ENCODE measurements at places on chromosomes 13 and 19. TPM values are rescaled to one million over a fixed set of nuclear protein-coding genes. Genes with fewer than 3 reads are reported as not detected.

GRCh38 chr19:39867133-39867532 lies 21.0 kb upstream of the FBL start:
- H3K27ac ChIP-seq, result peak overlapping the region; percentile 2

DNA sequence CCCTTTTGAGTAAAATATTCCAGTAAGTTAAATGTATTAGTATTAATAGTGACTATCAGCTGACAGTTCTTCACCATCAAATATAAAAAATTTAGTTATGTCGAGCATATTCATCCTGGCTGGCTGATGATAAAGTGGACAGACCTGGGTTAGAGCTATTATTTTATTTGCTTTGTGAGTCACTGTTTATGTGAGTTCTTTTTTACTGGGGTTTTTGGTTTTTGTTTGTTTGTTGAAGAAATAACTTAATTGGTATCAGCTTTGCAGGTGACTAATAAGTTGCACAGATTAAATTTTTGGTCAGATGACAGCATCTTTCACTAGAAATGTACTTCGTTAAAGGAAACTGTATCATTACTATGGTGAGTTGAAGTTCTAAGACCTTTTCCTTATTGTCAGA lies 224.7 kb downstream of the GGACT start:
- peaks cover 4% of the 10 kb centered on the region for H3K36me3 ChIP-seq
- no peaks in the 10 kb centered on the region for H3K4me1 ChIP-seq
- no peak overlapping the region for H3K27ac ChIP-seq
- no peak overlapping the region for H3K4me3 ChIP-seq
- DNase-seq, result no peak

- no peaks in the 10 kb centered on the region for H3K27me3 ChIP-seq
- H3K27ac ChIP-seq, result no peak overlapping the region
- no peak overlapping the region for H3K4me3 ChIP-seq
- DNase-seq, result no peak
- H3K4me1 ChIP-seq, result no peaks in the 10 kb centered on the region
- H3K36me3 ChIP-seq, result no peaks in the 10 kb centered on the region
These were observed 2.9 kb downstream of the SLC7A9 start for GRCh38 chr19:32866564-32867265.

DNA sequence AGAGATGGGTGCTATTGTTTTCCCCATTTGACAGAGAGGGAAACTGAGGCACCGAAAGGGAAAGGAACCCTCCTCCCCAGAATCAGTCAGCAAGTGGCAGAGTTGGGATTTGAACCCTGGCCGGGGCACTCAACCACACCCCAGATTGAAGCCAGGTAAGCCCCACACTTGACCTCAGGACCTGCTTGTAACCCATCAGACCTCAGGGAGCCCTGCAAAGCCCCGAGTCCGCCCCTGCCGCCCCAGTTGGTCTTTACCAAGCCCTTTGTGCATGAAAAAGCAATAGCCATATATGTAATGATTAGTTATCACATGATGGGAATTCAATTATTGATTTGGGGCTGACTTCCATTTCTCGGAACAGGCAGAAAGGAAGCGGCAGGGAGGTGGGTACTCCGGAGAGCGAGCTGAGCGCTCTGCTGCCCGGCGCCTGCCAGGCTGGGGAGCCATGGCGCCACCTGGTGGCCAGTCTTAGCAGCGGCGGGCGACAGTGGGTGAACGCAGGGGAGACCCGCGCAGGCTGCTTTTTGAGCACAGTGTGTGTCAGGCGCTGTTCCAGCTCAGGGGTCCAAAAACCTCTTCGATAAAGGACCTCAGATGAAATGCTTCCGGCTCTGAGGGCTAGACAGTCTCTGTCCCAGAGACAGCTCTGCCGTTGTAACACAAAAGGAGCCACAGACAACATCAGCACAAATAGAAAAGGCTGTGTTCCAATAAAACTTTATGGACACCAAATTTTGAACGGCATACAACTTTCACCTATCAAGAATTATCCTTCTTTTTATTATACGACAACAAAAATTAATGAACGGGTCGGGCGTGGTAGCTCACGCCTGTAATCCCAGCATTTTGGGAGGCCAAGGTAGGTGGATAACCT lies 82.9 kb upstream of the CACNA1A start:
- H3K27me3 ChIP-seq, result peaks cover 4% of the 10 kb centered on the region
- no peaks in the 10 kb centered on the region for H3K36me3 ChIP-seq
- no peak overlapping the region for H3K27ac ChIP-seq

GRCh38 chr19:48350856-48351255 lies 12.9 kb downstream of the TMEM143 start:
- no peak overlapping the region for H3K27ac ChIP-seq
- H3K4me1 ChIP-seq, result peaks cover 7% of the 10 kb centered on the region
- H3K4me3 ChIP-seq, result no peak overlapping the region
- no peaks in the 10 kb centered on the region for H3K27me3 ChIP-seq

GRCh38 chr13:113419531-113420193 lies 33.6 kb downstream of the ADPRHL1 start:
- no peaks in the 10 kb centered on the region for H3K4me1 ChIP-seq
- H3K27me3 ChIP-seq, result no peaks in the 10 kb centered on the region
- no peaks in the 10 kb centered on the region for H3K36me3 ChIP-seq
- no peak overlapping the region for H3K27ac ChIP-seq

DNA sequence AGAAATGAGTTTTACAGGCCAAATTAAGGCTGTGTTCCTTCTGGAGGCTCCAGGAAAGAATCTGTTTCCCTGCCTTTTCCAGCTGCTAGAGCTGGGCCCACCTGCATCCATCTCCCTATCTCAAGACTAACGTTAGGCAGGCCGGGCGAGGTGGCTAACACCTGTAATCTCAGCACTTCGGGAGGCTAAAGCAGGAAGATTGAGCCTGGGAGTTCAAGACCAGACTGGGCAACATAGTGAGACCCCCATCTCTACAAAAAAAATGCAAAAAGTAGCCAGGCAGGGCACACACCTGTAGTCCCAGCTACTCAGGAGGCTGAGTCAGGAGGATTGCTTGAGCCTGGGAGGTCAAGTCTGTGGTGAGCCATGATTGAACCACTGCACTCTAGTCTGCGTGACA lies 14.6 kb downstream of the HIF3A start:
- no peak for DNase-seq
- H3K4me3 ChIP-seq, result no peak overlapping the region
- no peaks in the 10 kb centered on the region for H3K36me3 ChIP-seq
- H3K4me1 ChIP-seq, result no peaks in the 10 kb centered on the region
- no peaks in the 10 kb centered on the region for H3K27me3 ChIP-seq
- H3K27ac ChIP-seq, result no peak overlapping the region

- no peak overlapping the region for H3K4me3 ChIP-seq
- H3K27ac ChIP-seq, result no peak overlapping the region
- peaks cover 11% of the 10 kb centered on the region for H3K4me1 ChIP-seq
- peaks cover 7% of the 10 kb centered on the region for H3K27me3 ChIP-seq
- no peaks in the 10 kb centered on the region for H3K36me3 ChIP-seq
These were observed 265.2 kb downstream of the KCNRG start for GRCh38 chr13:50280441-50280937.

DNA sequence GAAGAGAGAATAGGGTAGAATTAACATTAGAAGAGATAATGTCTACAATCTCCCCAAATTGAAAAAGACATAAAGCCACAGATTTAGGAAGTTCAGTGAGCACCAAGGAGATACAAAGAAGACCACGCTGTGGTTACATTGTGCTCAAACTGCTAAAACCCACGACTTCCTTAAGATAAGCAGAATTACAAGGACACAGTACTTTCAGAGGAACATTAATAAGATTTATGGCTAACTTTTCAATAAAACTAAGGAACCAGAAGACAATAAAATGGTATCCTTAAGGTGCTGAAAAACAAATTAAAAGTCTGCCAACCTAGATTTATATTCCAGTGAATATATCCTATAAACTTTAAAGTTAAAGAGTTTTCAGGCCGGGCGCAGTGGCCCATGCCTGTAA lies 7.4 kb upstream of the IL17D start:
- no peak overlapping the region for H3K4me3 ChIP-seq
- H3K36me3 ChIP-seq, result no peaks in the 10 kb centered on the region
- peaks cover 21% of the 10 kb centered on the region for H3K27me3 ChIP-seq
- no peak overlapping the region for H3K27ac ChIP-seq

- DNase-seq, result no peak
- H3K4me1 ChIP-seq, result peaks cover 9% of the 10 kb centered on the region
- no peaks in the 10 kb centered on the region for H3K27me3 ChIP-seq
- no peak overlapping the region for H3K27ac ChIP-seq
- H3K36me3 ChIP-seq, result no peaks in the 10 kb centered on the region
- H3K4me3 ChIP-seq, result no peak overlapping the region
These were observed 4.8 kb upstream of the UCHL3 start for GRCh38 chr13:75544681-75545330.

GRCh38 chr13:111202745-111203144 lies 87.6 kb downstream of the ARHGEF7 start:
- peak overlapping the region; percentile 45 for H3K27ac ChIP-seq
- peak; percentile 51 for DNase-seq
- H3K4me3 ChIP-seq, result no peak overlapping the region
- H3K27me3 ChIP-seq, result no peaks in the 10 kb centered on the region
- H3K36me3 ChIP-seq, result peaks cover 30% of the 10 kb centered on the region

DNA sequence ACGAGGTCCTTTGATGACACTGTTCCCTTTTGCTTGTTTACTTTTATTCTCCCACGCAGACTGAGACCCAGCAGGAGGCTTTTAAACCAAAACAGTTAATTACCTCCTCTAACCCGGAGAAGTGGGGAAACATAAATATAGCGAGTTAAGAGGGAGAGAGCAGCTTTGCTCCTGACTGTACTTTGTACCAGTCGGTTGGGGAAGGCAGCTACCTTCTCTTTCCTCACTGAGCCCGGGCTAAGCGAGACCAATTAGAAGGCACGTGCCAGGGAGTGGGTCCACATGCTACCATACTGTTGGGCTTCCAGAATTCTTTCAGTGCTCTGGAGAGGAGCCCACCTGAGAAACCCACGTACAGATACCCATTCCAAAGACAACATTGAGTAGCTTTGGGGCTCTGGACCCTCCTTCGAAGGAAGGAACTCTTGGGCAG lies 124.2 kb downstream of the ZIC5 start:
- no peak overlapping the region for H3K27ac ChIP-seq
- H3K27me3 ChIP-seq, result no peaks in the 10 kb centered on the region
- H3K36me3 ChIP-seq, result no peaks in the 10 kb centered on the region
- no peak for DNase-seq
- no peak overlapping the region for H3K4me3 ChIP-seq

DNA sequence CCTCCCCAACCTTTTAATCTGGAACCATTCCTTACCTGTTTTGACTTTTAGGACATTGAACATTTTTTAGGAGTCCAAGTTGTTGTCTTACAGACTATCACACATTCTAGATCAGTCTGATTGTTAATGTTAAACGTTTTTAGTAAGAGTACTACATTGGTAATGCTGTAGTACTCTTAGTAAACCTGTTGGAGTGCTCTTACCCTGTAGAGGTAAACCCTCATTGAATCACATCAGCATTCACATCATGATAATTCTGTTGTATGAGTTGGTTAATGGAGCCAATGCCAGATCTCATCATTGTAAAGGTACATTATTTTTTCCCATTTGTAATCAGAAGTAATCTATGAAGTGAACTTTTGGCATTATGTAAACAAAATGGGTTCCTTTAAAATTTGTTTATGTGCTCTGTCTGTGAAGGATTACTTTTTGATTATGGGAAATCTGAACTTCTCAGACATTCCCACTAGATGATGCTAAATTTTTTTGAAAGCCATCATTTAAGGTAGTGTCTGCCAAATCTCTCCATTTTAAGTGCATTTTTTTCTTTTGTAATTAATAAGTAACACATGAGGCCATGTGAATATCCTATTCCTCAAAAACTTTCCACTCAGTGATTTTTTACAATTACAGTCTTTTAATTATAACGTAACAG lies 55.2 kb downstream of the VWA8 start:
- no peak for DNase-seq
- peaks cover 24% of the 10 kb centered on the region for H3K4me1 ChIP-seq
- H3K27me3 ChIP-seq, result no peaks in the 10 kb centered on the region
- no peak overlapping the region for H3K27ac ChIP-seq

GRCh38 chr19:40804783-40805242 lies 5.8 kb downstream of the EGLN2 start:
- peaks cover 77% of the 10 kb centered on the region for H3K4me1 ChIP-seq
- H3K27ac ChIP-seq, result peak overlapping the region; percentile 83
- no peak for DNase-seq
- H3K27me3 ChIP-seq, result no peaks in the 10 kb centered on the region
- H3K4me3 ChIP-seq, result peak overlapping the region; percentile 95

GRCh38 chr13:62510906-62511655 lies 1095.4 kb upstream of the PCDH20 start:
- H3K27ac ChIP-seq, result no peak overlapping the region
- no peaks in the 10 kb centered on the region for H3K4me1 ChIP-seq
- DNase-seq, result no peak

DNA sequence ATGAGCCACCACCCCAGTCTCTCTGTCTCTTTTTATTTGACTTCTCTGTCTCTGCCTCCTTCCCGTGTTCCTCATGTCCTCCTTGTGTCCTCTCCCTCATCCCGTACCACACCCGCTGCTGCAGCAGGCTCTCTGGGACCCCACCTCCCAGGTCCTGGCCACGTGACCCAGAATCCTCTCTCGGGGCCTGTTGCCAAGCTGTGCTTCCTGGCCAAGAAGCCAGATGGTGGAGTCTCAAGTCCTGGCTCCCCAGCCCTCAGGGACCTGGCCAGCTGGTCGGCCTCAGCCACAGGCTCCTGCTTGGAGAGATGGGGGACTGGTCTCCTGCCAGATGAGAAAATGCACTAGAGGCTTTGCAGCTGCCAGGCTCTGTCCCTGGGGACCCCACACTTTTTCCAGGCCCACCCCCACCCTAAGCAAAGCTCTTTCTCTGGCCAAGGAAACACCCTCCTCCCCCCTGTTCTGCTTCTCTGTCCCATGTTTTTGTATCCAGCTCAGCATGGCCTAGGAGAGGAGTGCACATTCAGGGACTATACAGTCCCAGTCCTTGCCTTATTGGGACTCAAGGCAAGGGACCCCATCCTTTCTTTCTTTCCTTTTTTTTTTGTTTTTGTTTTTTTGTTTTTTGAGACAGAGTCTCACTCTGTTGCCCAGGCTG lies 34.3 kb upstream of the SHKBP1 start:
- no peak overlapping the region for H3K27ac ChIP-seq
- H3K36me3 ChIP-seq, result no peaks in the 10 kb centered on the region
- no peak for DNase-seq
- no peaks in the 10 kb centered on the region for H3K4me1 ChIP-seq

GRCh38 chr13:41428155-41428554 lies 29.2 kb upstream of the RGCC start:
- no peaks in the 10 kb centered on the region for H3K36me3 ChIP-seq
- peaks cover 4% of the 10 kb centered on the region for H3K4me1 ChIP-seq
- peak overlapping the region; percentile 50 for H3K4me3 ChIP-seq
- H3K27ac ChIP-seq, result no peak overlapping the region

DNA sequence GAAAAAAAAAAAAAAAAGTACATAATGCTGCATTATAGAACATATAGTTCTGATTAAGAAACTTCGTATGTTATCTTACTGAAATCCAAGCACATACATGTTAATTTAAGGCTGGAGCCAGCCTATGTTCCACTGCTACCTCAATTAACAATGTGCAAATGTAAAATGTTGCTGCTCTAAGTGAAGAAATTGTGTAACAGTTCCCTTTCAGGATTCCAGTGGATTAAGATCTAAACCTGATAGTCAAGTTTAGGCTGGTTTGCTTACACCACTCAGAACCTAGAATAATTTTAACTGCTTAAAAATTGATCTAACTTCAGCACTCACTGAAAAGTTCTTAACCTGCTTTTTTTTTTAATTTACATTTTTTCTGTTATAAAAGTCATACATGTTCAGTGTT lies 4.2 kb downstream of the VPS36 start:
- H3K27ac ChIP-seq, result no peak overlapping the region
- no peak for DNase-seq
- H3K27me3 ChIP-seq, result no peaks in the 10 kb centered on the region
- no peak overlapping the region for H3K4me3 ChIP-seq
- H3K36me3 ChIP-seq, result peaks cover 10% of the 10 kb centered on the region

TSHZ3 gene
- 0.38 TPM for total RNA-seq

RDH8 gene
- total RNA-seq, result not detected

CEACAM4 gene
- not detected for total RNA-seq

C1QTNF9 gene
- not detected for total RNA-seq

IL4I1 gene
- total RNA-seq, result 16.1 TPM

RNF6 gene
- 36.2 TPM for total RNA-seq

YJEFN3 gene
- total RNA-seq, result 8.1 TPM

ZNF135 gene
- total RNA-seq, result 1.2 TPM

All from activated CD8-positive, alpha-beta T cell treated with anti-CD3 and anti-CD28 coated beads for 36 hours (primary cell).